ENCODE measurements at places on chromosomes 5 and 9. TPM values are rescaled to one million over a fixed set of nuclear protein-coding genes. Genes with fewer than 3 reads are reported as not detected.

- H3K27me3 ChIP-seq = no peaks in the 10 kb centered on the region
- no peak for DNase-seq
- H3K27ac ChIP-seq = no peak overlapping the region
- no peaks in the 10 kb centered on the region for H3K4me1 ChIP-seq
- H3K36me3 ChIP-seq = no peaks in the 10 kb centered on the region
Measured at GRCh38 chr5:175021321-175021720, 296.9 kb downstream of the MSX2 start.

DNA sequence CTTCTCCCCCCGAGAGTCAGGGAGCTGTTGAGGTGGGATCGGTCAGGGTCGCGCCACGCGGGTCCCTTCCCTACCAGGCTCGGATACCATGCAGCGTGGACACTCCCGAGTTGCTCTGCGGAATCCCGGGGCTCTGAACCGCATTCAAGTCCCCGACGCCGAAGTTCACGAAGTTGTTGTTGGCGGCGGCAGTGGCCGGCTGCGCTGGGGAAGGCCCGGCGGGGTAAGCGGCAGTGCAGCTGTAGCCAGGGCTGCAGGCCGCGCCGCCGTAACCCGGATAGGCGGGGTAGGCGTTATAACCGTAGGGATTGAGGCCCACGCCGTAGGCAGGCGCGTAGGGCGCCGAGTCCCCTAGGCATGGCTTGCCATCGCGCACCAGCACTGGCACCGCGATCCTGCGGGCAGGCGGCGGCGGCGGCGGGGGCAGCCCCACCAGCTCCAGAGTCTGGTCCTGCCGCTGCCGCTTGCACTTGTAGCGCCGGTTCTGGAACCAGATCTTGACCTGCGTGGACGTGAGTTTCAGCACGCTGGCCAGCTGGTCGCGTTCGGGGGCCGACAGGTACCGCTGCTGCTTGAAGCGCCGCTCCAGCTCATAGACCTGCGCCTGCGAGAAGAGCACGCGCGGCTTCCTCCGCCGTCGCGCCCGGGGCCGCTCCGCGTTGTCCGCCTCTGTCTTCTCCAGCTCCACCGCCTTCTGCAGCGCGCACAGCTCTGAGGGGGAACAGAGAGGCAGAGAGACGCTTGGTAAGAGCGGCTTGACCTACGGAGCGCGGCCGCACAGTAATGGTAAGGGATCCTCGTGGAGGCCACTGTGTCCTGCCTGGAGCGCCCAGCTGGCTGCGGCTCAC is 2.3 kb downstream of the NKX2-5 start:
- peaks cover 41% of the 10 kb centered on the region for H3K4me1 ChIP-seq
- H3K36me3 ChIP-seq = no peaks in the 10 kb centered on the region
- DNase-seq = no peak
- H3K27ac ChIP-seq = no peak overlapping the region

DNA sequence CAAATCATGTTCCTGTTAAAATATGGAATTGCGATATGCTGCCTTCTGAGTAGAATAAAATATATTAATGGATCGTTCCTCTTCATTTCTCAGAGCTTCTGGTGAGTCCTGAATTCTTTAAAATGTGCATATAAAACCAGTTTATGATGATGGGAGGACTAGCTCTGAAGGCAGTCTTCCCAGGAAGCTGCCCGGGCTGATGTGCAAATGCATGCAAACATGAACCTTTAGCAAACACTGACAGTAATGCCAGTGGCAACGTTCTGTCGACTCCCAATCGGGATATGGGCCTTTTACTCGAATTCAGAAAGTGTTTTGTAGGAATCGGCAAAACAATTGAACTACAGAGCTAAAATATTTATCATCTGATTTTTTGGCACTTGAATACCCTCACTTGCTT is 93.6 kb downstream of the TLE4 start:
- H3K4me3 ChIP-seq = no peak overlapping the region
- H3K27me3 ChIP-seq = no peaks in the 10 kb centered on the region
- no peak for DNase-seq
- H3K36me3 ChIP-seq = no peaks in the 10 kb centered on the region

The TMC1 gene
- total RNA-seq = not detected

The PCDHB1 gene
- total RNA-seq = 0.12 TPM

The TMEM215 gene
- total RNA-seq = not detected

The FGF1 gene
- total RNA-seq = 1.8 TPM

The TAS2R1 gene
- not detected for total RNA-seq

All from upper lobe of right lung (tissue), 1 donor.